ENCODE measurements at places on chromosomes 13 and 19.

DNA sequence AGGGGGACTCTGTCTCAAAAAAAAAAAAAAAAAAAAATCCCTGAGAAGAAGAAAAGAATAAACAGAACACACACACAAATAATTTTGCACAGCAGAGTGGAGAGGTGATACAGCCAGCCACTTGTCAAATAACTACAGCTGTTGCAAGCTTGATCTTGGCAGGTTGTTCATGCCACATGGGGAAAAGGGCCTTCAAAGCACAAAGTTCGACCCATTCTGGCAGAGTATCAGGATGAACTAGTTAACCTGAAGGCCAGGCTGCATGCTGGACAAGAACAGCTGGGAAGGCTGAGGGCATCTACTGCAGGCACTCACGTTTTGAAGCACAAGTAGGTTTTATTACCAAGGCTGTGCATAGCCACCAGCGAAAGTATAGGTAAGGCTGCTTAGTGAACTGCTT, 104.1 kb downstream of the KCTD15 start:
- no peak for DNase-seq

DNA sequence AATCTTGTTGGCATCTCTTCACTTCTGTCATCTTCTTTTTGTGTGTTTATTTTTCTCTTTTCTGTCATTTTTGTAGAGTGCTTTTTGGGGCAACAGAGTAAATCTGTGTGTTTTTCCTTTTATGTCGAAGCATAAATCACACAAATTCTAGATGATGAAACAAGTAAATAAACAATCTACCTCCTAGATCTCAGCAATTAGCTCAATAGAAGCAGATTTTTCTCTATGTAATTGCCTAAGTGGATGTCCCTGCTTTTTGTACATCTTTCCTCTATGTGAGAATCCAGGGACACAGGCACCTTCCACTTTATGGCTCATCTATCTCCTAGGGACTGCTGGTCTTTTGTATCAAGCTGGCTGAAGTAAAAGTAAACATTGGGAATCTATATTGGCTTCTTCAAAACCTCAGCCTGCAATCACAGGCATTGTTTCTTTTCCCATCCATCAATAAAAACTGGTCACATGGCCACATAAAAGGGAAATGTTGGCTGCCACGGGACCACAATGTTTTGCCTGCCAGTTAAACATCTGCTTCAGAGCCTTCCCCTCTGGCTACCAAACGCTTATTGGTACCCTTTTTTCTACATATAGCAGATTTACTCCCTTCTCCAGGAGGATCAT, 323.8 kb downstream of the LMO7 start:
- peak; percentile 80 for DNase-seq

DNA sequence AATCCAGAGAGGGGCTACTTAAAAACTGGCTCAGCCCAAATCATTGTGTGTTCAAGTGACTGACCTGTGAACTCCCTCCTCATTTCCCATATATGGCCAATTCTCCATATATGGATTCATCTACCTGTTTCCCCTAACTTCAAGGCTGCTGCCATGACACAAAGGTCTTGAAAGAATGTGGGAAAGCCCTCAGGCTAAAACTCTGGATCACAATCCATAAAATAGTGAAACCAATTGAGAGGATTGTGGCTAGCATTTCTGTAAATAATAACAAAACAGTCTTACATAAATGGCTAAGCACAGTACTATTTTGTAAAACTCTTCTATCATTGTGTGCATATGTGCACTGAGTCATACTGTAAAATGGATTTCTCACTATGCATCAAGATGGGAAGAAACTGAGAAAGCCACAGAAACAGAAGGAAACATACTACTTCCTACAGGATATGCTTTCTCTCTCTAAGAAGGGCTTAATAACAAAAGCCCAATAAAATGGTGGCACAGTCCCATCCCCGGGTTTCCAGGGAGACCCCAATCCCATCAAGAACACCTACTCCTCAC, 80.5 kb downstream of the FOXO1 start:
- no peak for DNase-seq

DNA sequence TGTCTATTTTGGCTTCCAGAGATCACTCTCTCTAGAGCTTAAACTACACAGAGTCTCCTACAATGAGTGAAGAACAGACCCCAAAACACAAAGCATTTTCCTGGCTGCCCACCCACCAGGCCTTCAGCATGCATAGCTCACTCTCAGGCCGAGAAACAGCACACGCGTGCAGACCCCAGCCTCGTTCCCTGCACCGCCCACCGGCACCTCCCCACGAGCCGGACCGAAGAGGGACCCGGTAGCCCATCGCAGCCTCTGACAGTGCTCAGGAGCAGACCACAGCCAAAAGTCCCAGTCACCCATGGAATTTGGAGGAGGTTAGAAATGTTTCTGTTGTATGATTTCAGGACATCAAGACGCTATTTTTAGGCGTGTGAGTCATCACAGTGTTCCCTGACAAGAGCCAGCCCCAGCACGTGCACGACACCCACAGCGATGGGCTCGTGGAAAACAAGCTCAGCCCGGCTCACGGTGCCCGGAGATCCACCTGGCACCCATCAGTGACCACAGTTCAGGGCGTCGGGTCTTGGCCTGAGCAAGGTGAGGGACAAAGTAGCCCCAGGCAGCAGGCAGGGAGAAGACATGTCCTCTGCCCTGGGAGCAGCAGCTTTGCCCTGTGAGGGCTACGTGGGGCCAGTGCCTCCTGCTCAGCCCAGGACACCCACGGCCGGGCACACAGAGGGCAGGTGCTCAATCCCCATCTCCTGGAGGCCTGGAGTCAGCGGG, 50.1 kb upstream of the SPACA7 start:
- no peak for DNase-seq

DNA sequence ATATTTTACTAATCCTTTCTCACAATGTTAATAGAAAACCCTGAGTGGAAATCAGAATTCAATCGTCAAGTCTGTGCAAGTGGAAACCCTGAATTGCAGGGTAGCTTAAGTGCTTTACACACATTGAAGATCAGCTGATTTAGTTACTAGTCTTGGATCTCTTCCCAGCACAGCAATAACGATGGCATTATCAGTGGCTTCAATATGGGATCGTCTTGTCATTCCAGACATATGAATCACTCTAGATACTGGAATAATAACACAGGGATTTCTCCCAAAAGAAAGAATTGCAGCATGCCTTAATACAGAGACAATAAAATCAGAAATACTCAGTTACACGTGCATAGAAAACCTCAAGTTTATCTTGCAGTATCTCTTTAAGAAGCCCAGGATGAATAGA, 12.6 kb upstream of the METTL21C start:
- DNase-seq, result peak; percentile 44

GRCh38 chr19:14369399-14370168, 11.7 kb upstream of the ADGRE5 start:
- no peak for DNase-seq

DNA sequence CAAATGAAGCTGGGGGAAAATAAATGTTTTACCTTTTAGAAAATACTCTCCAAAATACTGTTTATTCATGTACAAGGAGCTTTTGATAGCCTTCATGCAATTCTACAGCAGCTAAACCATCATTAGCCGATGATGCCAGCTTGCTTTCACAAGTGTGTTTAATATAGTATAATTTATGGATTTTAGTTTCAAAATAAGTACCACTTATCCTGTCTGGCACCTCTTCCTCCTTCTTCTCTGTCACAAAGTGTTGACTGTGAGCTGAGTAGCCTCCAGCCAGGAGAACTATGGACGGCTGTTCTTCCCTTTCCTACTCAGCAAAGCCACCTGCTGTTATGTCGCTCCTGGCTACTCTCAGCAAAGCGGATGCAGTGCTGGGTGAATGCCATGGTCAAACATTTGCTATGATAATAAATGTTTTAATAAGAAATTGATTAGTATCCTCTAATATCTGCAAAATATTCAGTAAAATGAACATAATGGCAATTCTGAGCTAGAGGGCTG, 238.2 kb downstream of the LIG4 start:
- DNase-seq, result peak; percentile 63

DNA sequence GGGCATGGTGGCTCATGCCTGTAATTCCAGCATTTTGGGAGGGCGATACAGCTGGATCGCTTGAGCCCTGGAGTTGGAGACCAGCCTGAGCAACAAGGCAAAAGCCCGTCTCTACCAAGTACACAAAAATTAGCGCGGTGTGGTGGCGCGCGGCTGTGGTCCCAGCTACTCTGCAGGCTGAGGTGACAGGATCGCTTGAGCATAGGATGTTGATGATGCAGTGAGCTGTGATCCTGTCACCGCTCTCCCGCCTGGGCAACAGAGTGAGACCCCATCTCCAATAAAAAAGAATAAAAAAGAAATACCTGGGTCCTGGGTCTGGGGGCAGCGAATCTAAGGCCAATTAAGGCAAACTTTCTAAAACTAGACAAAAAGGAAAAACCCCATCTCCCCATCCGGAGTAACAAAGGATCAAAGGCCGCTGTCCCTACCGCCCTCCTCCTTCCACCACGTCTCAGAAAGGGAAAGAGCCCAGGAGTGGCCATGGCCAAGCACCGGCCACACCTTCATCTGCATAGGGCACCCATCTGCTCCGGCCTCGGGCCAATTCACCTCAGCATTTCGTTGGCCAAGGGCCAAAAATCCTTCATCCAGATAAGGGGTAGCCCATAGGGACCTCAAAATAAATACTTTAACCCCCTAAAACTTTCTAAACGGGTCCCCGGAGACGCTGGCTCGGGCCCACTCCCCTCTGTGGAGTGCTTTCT, 851 bp downstream of the ZNF320 start:
- DNase-seq, result no peak

- no peak for DNase-seq
These were observed 13.0 kb upstream of the SPATA13 start for GRCh38 chr13:24147570-24147963.

DNA sequence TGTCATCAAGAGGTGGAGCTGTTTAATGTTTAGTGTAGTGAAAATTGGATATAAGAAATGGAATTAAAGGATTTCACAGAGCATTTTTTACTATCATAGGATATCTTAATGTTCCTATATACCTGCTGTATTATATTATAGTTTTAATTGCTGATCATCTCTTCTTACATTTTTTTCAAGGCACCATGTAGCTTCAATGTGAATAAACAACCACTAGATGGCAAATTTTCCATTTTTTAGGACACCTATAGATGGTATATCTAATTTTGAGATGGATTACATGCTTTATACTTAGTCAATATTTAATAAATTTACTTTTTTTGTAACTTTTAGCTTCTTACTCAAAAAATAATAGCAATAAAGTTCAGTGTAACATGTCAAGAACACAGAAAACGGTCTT, 9.0 kb upstream of the ATXN8OS start:
- DNase-seq, result peak; percentile 19

DNA sequence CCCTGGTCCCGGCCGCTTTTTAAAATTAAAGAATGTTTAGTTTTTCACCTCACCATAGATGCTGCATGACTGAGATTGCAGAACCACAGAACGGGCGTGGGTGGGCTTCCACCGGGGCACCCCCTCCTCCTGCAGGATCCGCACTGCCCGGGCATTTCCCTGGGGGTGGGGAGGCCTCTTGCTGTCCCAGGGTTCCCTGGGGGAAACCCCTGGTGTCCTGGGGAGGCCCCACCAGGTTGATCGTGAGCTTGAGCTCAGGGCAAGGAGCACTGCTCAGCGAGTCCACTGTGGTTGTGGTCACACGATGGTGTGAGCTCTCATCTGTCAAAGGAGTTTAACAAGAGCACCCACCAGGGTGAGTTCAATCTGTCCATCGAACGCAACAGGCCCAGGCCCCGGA, 11.4 kb upstream of the TCF3 start:
- no peak for DNase-seq

DNA sequence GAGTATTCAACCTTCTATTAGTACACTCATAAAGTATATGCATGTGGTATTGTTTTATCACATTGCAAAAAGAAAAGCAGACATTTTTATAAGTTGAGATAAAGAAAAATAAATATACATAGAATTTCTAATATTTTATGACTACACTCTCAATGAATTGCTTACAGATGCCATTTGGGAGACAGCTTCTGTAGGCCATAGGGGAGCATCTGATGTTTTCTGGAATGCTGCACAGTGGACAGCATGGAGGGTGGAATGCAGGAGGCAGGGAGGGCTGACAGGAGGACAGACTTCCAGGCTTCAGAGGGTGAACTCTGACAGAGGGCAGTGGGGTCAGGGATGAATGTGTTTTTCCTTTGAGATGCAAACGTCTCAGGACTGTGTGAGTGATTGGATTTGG, 45.8 kb downstream of the MIPEP start:
- DNase-seq, result no peak

DNA sequence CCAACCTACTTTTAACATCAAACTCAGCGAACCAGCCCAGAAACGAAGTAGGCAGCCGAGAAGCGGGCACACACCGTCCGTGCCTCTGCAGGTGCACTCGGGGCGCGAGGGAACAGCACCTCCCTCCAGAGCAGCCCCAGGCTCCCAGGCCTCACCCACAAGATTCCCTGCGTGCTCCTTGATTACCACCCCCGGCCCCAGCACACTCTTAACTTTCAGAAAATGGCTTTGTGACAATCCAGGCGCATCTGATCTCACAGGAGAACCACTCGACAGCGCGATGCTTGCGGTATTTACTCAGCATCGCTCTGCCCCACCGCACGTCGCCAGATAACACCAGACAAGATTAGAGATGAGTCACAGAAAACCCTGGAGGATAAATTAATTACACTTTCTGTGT, 134.9 kb upstream of the SPACA7 start:
- no peak for DNase-seq

- DNase-seq, result no peak
These were observed 63.3 kb downstream of the DHRS12 start for GRCh38 chr13:51740698-51741097.

- DNase-seq, result no peak
These were observed 254.1 kb downstream of the MZT1 start for GRCh38 chr13:72473321-72473720.

- DNase-seq, result peak; percentile 81
These were observed at the start of gene ZNF221 for GRCh38 chr19:43950834-43951645. Gene ZNF221 (plus strand): TSS chr19:43951228. CDS start chr19:43962727, 11,499 bp downstream.

DNA sequence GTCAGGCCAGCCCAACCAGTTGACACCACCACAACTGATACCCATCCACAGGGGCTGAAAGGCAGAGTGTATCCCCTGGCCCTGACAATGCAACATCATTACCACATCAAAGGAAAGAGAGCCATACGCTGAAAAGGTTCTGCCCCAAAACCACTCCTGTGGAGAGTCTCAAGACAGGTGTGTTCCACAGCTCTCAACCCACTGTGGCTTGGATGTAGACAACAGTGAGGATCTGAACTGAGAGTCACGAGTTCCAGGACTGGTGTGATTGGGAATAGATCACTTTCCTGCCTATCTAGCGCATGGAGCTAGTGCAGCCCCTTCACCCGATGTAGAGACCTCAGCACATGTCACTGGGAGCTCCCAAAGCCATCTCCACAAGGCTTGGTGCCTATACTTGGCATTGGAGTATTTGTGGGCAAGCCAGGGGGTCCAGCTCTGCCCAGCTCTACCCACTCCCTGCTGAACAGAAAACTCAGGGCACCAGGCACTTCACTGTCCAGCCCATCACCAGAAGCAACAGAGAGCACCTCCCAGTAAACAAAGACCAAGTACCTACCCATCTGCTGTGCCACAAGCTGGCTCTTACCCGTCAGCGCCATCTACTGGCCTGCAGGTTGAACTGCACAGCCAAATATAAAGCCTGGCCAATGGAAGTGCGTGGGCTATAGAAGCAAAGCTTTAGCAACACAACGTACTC, 579.5 kb downstream of the UQCRFS1 start:
- no peak for DNase-seq

All from NCI-H1092 (cell line).